Stimulated activated CD8-positive, alpha-beta memory T cell treated with anti-CD3 and anti-CD28 coated beads, Interleukin-7, amount 100 ng/mL, for 48 hours (primary cell): ENCODE measurements at places on chromosomes 2 and 18.

DNA sequence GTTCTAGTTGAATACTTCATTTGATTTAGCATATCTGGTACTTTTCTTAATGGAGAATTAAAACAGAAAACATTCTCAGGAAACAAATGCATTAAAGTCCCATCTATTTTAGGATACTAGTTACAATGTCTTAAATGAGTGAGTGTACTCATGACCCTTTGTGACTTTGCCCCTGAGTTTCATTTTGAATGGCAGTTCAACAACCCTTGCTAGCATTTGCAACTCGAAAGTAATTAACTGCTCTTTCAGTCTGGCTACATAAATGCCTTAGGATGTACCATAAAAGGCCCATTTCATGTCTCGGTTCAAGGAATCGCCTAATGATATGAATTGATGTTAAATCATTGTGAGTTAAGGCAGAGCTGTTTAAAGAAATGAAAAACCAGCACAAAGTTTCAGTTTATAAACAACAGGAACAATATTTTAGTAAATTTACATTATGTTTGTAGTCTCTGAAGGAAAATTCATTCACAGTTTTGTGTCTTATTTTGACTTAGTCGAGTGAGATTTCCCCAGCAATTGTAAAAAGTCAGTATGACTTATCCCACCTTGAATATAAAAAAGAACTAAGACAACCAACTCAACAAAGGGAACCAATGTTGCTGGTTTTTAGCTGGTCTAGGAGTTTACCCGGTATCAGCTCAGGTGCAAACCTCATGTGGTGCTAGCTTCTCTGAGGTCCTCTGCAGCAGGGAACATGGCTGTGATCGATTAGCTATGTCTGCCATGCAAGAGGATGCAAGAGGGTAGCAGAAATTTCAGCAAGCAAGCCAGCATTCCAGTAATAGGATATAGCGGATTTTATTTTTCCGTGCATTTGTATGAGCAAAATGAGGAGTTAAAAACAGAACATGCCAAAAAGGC, 386.2 kb downstream of the PTPRM start:
- no peak for DNase-seq

DNA sequence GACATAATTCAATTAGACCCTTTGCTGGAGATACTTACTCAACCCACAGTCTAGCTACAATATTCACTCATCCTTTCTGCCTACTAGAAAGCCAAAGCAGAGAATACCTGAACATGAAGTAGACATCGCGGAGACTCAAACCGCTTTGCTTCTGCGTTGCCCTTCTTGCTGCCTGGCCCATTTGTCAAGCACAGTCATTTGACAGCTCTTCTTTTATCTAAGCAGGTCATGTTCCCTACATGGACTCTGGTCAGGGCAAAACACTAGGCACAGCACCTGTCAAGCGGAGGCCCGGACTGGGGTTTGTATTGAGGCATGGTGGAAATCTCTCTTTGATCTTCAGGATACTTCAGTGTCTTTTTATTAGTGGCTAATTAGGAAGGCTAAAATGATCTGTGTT, 89.7 kb downstream of the FARSB start:
- no peak for DNase-seq

- no peak for DNase-seq
These were observed 241.6 kb downstream of the PDE11A start for GRCh38 chr2:177830881-177831386.

DNA sequence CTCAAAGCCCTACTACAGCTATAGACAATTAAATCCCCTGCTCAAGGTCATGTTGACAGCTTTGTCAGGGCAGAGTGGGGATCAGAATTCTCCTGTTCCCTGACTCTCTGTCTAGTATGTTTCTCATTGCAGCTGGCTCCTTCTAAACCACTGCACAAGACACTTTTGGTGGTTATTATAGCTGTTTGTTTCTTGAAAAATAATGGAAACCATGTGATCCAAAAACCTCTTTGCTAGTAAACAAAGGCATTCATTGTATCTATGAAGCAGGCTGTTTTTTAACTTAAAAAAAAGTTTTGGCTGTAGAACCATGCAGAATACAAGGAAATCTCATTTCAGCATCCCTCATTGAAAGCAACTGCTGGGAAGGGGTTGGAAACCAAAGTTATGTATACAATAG, 352.5 kb upstream of the EPHA4 start:
- no peak for DNase-seq

GRCh38 chr2:240374085-240374907, 61.2 kb upstream of the GPC1 start:
- DNase-seq, result no peak
